ENCODE measurements at places on chromosomes 16 and 17.

DNA sequence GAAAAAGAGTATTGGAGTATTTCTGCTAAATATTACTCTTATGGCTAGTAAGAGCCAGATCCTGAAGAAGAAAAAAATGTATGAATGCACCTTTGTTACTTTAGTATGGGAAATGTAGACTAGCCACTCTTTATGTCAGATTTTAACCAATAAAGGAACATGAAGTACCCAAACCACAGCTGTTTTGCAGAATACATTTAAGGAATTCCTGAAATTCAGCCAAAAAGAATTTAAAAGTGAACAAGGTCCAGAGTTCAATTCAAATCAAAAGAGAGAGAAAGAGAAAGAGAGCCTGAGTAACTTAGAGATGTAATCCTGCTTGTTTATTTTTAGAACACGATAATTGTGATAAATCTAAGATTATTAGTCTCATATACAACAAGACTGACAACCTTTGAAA lies 1.2 kb downstream of the KCNJ16 start:
- no peak for DNase-seq

DNA sequence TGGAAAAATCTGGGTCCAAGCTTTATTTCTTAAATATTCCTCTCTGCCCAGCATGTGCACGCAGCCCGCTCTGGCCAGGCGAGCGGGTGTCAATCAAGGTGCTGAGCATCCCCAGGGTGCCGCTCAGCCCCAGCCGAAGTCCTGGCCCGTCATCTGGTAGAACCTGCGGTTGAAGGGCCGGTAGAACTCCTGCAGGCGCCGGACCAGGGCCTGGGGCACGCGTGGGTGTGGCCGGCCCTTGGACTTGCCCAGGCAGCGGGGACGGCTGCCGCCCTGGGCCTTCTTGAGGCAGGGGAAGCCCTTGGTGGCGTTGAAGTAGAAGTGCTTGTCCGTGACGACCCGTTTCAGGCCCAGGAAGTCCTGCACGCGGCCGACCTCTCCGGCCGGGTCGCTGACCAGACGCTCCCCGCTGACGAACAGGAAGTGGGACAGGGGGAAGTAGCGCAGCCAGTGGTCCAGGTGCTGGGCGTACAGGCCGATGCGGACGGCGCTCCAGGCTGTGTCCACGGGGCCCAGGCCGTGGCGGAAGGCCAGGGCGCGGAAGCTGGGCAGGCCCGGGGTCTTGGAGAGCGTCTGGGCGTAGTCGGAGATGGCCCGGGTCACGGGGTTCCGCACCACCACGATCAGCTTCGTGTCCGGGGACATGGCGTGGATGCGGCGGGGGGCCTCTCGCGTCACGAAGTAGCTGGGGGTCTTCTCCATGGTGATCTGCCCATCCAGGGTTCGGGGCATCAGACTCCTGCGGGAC lies 6.6 kb downstream of the HS3ST6 start:
- no peak for DNase-seq

GRCh38 chr16:49899991-49900695 lies 44.2 kb upstream of the ZNF423 start:
- no peak for DNase-seq

GRCh38 chr16:74999219-74999608 lies 390 bp downstream of the ZNRF1 start:
- DNase-seq, result no peak

- DNase-seq, result no peak
Measured at GRCh38 chr17:82894389-82894788, 54.6 kb upstream of the ZNF750 start.

GRCh38 chr17:17298108-17298507 lies 5.1 kb upstream of the NT5M start:
- no peak for DNase-seq

DNA sequence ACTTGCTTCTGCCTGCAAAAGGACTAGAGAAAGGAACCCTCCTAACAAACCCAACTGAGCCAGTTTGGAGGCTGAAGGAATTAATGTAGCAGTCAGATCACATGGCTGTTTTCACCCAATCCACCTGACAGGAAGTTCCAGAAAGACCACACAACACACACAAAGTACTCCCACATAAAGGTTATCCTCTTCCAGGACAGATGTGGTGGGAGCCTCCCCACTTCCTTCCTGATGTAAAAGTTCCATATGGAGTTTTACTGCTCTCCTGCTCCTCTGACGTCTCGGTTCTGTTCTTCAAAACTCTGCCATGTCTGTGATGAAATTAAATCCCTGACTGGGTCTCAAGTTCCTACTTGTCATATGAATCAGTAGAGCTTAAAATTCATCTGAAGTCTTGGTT lies 497.0 kb upstream of the HSBP1 start:
- no peak for DNase-seq

GRCh38 chr16:1323296-1324239 lies 9.9 kb upstream of the BAIAP3 start:
- no peak for DNase-seq

DNA sequence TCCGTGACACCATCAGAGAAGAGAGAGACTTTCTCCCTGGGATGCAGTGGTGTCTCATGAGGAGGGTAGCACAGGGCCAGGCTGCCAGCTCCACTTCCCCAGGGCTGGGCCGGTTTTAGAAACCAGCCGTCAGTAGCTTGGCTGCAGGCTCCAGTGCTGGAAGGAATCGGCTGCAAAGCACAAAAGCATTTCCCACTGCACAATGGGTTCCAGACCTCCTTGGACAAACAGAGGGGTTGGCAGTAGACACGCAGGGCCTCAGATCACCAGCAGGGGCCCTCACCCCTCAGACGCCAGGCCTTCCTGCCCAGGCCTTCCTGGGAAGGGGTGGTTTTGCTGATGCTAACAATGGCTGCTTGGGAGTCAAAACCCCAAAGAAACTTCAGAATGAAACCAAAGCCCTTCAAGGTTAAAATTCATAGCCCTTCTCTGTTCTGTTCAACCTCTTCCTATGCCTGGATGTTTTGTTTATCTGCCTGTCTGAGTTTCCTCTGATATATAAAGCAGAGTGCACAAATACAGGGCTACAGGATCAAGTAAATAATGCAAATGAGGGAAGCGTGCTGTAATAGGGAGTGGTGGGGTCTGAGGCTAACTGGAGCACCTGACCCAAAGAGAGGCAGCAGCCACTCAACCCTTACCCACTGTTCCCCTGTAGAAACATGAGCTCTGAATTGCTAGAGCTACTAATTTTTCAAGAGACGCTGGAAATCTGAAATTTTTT lies 26.2 kb downstream of the TEKT5 start:
- no peak for DNase-seq

GRCh38 chr17:31394544-31394943 lies 3.1 kb downstream of the RAB11FIP4 start:
- DNase-seq, result no peak

DNA sequence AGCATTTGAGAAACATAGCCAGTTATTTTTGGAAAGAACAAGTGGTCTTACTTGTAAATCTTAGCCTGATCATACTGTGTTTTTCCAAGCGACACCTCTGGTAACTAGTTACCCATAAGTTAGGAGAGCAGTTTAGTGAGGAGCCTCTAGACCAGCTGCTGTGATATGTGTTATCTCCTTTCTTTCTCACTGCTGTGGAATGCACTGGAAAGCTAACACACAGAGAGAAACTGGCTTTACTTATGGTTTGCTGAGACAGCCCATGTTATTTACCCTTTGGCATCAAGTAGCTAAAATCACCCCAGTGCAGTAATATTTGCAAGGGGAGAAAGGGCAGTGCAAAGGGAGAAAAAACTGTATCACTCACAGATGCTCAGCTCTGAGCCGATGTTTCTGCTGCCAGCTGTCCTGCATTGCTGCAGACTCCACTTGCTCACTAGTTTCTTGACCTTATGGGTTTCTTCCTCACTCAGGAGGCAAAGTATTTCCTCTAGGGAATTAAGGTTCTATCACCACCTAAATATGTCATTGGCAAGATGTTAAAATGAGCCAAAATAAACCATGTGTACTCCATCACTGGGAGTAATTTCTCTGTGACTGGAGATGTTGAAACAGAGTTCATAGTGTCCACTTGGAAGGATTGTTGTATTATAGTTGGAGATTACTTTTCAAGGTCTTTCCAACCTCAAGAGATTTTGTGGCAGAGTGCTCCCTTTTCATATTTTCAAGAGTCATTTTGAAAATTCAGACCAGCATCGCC lies 2.3 kb downstream of the RBFOX1 start:
- no peak for DNase-seq

DNA sequence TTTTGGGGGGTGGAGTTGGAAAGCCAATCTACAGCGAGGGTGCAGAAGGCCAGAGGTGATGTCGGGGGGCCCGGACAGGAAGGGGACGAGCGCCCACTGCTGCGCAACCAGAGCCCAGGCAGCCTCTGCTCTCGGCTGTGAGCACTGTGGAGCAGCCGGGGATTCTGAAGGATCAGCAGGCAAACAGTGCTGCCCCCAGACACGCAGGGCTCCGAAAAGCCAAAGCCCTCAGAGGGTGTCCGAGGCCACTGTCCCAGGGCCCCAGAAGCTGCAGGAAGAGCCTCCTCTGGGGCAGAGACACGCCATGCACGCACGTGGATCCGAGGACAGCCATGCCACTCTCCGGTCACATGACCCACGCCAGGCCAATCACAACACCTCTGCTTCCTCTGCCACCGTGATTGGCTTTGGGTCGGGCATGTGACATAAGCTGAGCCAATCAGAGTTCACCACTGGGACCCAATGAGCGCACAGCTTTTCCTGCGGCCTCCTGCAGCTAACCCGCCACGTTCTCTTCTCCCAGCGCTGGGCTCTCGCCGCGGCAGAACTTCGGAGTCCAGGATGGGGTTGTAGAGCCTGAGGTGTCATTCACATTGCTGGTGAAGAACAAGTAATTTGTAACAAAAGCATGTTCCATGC lies 40.7 kb downstream of the ACTG1 start:
- DNase-seq, result no peak

DNA sequence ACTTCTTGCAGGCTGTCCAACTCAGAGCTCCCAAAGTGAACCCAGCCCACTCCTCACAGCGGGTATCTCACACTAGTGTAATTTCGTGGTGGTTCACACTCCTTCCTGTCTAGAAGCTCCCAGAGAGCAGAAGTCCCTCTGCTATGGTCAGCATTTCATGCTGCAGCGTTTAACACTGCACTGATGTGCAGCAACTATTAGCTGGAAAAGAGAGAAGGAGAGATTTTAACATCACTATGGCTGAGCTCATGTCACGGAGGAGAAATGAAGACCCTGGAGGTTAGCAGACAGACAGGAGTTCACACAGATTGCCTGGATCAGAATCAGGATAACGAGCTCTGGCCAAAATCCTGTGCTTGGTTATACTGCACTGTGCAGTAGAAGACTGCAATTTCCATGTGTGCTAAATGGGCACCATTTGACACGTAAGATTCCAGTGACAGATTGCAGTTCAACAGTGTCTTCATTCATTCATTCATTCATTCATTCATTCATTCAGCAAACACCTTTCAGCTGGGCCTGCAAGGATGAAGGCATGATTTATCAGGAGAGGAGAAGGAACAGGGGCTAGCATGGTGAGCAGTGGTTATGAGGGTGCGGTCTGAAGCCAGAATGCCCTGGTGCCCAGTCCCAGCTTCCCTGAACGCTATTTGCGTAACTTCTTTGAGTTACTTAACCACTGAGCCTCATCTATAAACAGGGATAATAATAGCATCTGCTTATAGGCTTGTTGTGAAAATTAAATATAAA lies 5.3 kb upstream of the CCL1 start:
- no peak for DNase-seq

- no peak for DNase-seq
Measured at GRCh38 chr16:53053967-53054669, 673 bp upstream of the CHD9 start.

GRCh38 chr17:34226011-34226743 lies 28.9 kb upstream of the CCL2 start:
- DNase-seq, result no peak

DNA sequence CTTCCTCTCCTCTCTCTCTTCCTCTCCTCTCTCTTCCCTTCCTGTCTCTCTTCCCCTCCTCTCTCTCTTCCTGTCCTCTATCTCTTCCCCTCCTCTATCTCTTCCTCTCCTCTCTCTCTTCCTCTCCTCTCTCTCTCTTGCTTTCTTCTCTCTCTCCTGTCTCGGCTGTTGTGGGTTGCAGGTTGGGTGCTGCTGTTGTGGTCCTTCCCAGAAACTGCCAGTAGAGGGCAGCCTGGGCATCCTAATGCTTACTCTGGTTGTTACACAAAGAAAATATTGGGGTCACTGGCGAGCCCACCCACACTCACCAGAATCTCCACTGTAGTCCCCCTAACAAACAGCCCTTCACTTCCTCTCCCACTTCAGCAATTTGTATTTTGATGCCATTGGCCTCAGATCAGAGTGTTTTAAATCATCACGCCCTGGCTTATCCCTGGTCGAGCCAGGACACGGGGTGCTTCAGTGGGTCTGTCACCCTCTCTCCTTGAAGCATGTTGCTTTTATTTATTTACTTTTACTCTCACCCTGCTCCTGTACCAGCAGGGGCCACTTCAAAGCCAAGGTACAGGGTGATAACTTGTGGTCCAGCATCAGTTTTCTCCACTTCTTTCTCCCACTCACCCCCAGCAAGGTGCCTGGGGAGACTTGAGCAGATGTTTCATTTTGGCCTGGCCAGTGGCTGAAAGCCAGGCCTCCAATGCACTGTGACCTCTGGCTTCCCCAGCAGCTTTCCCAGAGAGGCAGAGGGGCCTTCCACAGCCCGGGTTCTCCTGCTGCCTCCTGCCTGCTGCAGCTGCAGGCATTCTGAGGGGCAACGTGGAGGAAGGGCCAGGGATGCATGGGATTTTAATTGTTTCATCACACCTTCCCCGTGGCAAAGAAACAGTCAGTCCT lies 4.7 kb upstream of the MMP15 start:
- no peak for DNase-seq

GRCh38 chr16:14572535-14572934 lies 57.5 kb downstream of the PARN start:
- no peak for DNase-seq

- peak; percentile 63 for DNase-seq
Measured at GRCh38 chr17:76726776-76727718, at the start of gene METTL23. TSS of gene METTL23 (plus strand) at chr17:76726839. CDS start at chr17:76729711, 2,872 bp downstream.

DNA sequence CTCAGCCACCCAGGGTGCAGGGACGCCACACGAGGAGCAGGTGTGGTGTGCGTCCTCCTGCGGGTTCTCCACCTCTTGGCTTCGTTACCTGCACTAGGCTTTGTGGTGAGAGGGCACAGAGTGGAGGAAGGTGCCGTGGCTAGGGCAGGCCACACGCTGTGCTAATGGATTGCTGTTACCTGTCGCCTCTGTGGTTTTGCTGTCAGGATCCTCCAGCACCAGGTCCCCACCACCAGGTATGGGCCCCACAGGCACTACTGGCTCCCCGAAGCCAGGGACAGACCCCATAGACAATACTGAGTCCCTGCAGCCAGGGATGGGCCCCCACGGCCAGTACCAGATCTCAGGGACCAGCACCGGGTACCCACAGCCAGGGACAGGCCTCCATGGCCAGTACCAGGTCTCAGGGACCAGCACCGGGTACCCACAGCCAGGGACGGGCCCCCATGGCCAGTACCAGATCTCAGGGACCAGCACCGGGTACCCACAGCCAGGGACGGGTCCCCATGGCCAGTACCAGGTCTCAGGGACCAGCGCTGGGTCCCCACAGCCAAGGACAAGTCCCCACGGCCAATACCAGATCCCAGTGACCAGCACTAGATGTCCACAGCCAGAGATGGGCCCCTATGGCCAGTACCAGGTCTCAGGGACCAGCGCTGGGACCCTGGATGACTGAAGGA lies 315.6 kb downstream of the SEC14L1 start:
- DNase-seq, result no peak
